ENCODE measurements at places on chromosomes 7 and 10. TPM values are rescaled to one million over a fixed set of nuclear protein-coding genes. Genes with fewer than 3 reads are reported as not detected.

DRGX gene
- not detected for total RNA-seq

DNA sequence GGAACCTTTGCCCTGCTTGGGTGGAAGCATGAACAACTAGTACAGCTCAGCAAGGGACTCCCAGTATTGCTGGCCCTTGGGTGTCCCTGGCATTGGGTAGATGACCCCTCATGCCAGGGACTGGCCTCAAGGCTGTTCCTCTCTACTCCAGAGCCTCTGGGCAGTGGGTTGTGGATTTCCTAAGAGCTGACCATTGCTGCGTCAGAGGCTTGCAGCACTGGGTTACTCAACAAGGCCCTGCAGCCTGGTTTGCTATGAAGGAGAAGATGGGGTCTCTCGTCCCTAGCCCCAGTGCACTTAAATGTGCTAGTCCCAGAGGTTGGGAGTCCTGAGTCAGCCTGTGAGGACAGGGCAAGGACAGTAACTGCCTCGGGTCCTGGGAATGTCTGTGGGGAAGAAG, 2.5 kb downstream of the VSIR start:
- H3K27ac ChIP-seq: no peak overlapping the region
- no peaks in the 10 kb centered on the region for H3K36me3 ChIP-seq
- H3K4me1 ChIP-seq: peaks cover 37% of the 10 kb centered on the region
- no peak for DNase-seq
- H3K4me3 ChIP-seq: no peak overlapping the region

GRCh38 chr10:35216303-35216905, 89.8 kb downstream of the CREM start:
- peaks cover 64% of the 10 kb centered on the region for H3K4me1 ChIP-seq
- peak; percentile 29 for DNase-seq
- H3K27ac ChIP-seq: no peak overlapping the region
- no peak overlapping the region for H3K4me3 ChIP-seq
- H3K36me3 ChIP-seq: no peaks in the 10 kb centered on the region
- H3K27me3 ChIP-seq: no peaks in the 10 kb centered on the region

TYSND1 gene
- 6.8 TPM for total RNA-seq

DNA sequence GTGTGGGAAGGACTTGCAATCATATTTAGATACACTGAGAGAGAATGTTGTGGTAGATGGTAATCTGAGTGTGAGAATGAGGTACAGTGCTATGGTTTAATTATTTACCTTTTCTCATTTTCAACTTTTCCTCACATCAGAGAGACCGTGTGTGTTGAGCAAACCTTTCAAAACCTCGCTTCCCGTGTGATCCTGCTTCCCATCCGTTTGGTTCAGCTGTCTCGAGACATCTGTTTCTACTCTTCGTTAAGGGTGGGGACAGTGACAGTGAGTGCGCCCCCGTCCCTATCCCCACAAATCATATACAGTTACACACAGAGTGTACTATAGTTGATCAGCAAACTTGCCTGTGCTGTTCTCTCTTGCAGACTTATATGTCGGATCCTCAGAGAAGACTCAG, 33.0 kb upstream of the NOBOX start:
- H3K27me3 ChIP-seq: no peaks in the 10 kb centered on the region
- peak; percentile 49 for DNase-seq
- H3K27ac ChIP-seq: no peak overlapping the region
- H3K36me3 ChIP-seq: no peaks in the 10 kb centered on the region
- no peak overlapping the region for H3K4me3 ChIP-seq

- H3K27ac ChIP-seq: no peak overlapping the region
- H3K27me3 ChIP-seq: no peaks in the 10 kb centered on the region
- peak; percentile 30 for DNase-seq
- H3K36me3 ChIP-seq: no peaks in the 10 kb centered on the region
- no peak overlapping the region for H3K4me3 ChIP-seq
These were observed 32.4 kb downstream of the TSPAN12 start for GRCh38 chr7:120825576-120825975.

CLDN4 gene
- 28.2 TPM for total RNA-seq

Measured in HepG2 (cell line).